ENCODE measurements at places on chromosomes 16 and 17. TPM values are rescaled to one million over a fixed set of nuclear protein-coding genes. Genes with fewer than 3 reads are reported as not detected.

The TMC7 gene
- total RNA-seq, result 4.3 TPM

The PERCC1 gene
- total RNA-seq, result not detected

- DNase-seq, result no peak
These were observed at the start of gene MT1G for GRCh38 chr16:56667581-56668571. Gene MT1G (minus strand): TSS chr16:56668065. CDS start chr16:56667993, 72 bp downstream.

The POLDIP2 gene
- total RNA-seq, result 86.0 TPM

DNA sequence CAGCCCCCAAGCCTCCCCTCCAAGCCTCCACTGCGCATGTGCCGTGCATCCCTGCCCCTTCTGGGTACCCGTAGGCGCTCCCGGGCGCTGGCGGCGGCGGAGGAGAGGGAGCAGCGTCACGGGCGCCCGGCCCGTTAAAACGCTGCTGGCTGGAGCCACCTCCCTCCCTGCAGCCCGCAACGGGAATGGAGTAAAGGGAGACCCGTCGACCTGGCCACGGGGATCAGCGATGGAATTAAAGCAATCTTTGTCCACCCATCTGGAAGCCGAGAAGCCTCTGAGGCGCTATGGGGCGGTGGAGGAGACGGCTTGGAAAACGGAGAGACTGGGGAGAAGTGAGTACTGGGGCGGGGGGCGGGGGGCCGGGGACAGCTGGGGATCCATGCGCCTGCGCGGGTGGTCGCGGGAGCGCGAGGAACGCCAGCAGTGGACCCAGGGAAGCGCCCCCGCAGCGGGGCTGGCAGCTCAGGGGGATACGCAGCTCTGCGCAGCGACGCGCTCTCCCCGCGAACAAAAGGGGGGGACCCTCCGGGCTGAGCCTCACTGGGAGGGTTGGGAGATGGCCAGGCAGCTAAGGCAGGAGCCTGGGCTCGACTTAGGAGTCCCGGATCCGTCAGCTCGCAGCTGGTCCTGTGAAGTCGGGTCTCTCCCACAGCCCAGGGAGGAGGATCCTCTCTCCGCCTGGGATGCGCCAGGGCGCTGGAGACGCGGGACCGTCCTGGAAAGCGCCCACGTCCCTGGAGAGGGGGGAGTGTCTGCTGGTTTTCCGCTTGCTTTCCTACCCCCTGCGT lies at the start of gene BMERB1:
Gene BMERB1, plus strand, starts transcription at position 164 of the 791 bp plus-strand sequence. Its CDS starts 66 bp downstream, at position 230.
- DNase-seq, result no peak

The TBC1D3 gene
- not detected for total RNA-seq

- no peak for DNase-seq
These were observed at the start of gene LIMD2 for GRCh38 chr17:63699638-63700527. Gene LIMD2 (minus strand): TSS chr17:63700125. CDS start chr17:63699298, 827 bp downstream.

DNA sequence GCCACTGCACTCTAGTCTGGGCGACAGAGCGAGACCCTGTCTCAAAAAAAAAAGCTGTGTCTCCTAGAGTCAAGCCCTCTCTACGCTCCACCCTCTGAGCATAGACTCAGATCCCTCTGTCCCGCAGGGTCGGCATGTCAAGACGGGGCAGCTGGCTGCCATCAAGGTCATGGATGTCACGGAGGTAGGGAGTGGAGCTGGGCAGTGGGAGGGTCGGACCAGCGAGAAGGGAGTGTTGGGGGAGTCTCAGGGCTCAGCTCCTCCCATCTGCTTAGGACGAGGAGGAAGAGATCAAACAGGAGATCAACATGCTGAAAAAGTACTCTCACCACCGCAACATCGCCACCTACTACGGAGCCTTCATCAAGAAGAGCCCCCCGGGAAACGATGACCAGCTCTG lies 18.5 kb upstream of the C17orf107 start:
- no peak for DNase-seq

- DNase-seq, result no peak
These were observed 74.6 kb upstream of the TBC1D3K start for GRCh38 chr17:37849617-37849972.

DNA sequence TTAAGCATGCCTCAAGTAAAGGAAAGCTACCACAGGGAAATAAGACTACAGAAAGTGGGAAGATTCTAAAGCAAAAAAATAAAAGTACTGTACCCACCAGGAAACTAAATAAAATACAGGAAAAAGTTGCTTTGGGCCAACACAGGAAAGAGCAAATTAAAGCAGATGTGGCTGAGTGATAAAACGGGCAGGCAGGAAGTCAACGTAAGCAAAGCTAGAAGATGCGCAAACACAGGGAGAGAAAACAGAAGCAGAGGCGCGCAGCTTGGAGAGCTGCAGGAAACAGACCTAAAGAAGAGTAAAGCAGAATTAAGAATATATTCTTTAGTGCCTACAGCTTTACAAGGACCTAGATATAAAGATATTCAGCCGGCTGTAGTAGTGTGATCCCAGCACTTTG lies 21.7 kb downstream of the USP36 start:
- no peak for DNase-seq

The DNAI2 gene
- total RNA-seq, result not detected

DNA sequence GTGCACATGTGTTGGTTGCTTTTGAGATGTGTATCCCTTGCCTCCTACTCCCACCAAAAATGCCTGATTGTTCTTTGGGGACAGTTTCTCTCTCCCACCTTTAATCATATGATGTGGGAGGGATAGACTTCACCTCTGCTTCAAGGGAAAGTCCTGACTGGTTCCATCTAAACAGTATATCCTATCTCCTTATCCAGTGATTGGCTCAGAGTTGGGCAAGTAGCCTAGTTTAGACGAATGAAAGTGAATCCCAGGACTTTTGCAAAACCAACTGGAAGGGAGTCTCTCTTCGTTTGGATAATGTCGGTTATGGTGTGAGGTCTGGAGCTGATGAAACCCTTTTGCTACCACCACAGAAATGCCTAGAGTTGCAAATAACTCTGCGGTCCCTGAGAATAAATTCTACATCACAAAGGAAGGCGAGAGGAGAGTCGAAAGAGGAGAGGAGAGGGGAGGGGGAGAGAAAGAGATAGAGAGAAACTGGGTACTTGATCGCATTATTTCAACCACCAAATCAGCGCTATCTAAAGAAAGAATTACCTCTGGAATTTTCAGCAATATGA lies 77.1 kb upstream of the SALL1 start:
- no peak for DNase-seq

- DNase-seq, result no peak
These were observed 18.3 kb downstream of the VPS53 start for GRCh38 chr17:696369-696768.

The CCL14 gene
- 81.7 TPM for total RNA-seq

The PRSS21 gene
- total RNA-seq, result 1.0 TPM

- peak; percentile 84 for DNase-seq
These were observed 311 bp upstream of the KDM8 start for GRCh38 chr16:27202923-27203506.

The CLEC18C gene
- total RNA-seq, result not detected

GRCh38 chr17:29151567-29151966 lies 28.6 kb downstream of the MYO18A start:
- DNase-seq, result no peak

DNA sequence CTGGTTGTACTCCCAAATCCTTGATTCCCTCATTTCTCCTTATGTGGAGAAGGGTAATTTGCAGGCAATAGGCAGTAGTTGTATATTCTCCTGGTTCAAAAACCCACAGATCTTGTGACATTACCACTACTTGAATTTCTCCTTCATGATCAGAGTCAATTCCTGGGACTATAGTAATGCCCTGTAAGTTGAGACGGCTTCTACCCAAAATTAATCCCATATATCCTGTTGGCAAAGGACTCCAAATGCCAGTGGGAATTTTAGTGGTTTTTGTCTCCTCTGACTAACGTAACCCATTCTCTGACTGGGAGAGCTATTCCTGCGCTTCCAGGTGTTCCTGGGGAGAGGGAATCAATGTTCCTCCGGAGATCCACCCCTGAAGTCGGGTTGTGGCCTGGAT lies 11.6 kb upstream of the ZNF689 start:
- DNase-seq, result no peak

GRCh38 chr16:26334218-26335111 lies 642.7 kb downstream of the HS3ST4 start:
- DNase-seq, result no peak

DNA sequence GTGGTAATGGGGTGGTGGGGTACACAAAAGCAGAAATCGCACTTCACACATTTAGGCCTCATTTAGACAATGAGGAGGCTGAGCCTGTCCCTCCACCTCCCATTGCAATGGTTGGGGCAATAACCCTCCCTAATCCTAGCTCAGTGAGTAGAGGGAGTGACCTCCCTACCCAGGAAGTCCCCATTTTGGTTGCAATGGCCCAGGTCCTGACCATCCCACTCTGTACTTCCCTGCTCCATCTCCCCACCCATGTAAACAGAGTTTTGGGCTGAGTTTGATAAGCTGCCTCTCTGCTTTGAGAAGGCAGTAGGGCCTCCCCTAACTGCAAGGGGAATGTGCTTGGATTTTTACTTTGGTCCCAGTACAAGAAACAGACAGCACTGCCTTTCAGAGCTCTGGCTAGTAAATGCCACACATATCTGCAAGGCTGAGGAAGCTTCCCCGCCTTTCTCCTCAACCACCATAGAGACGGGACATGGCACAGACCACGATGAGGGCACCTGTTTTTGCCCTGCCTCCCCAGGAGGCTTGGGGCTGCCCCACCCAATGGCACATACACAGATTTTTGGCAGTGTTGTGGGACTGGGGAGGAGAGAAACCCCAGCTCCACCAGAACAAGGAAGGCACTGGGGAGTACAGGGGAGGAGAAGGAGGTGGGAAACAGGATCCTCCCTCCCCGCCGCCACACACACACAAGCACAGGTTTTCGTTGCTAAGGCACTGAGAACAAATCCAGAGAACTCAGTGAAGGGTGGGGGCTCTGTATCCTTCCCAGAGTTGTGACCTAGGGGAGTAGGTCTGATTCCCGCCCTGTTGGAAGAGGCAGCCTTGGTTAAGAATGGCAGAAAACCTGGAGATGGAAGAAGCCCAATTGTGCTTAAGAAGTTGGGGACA lies 7.3 kb downstream of the VAT1 start:
- no peak for DNase-seq

DNA sequence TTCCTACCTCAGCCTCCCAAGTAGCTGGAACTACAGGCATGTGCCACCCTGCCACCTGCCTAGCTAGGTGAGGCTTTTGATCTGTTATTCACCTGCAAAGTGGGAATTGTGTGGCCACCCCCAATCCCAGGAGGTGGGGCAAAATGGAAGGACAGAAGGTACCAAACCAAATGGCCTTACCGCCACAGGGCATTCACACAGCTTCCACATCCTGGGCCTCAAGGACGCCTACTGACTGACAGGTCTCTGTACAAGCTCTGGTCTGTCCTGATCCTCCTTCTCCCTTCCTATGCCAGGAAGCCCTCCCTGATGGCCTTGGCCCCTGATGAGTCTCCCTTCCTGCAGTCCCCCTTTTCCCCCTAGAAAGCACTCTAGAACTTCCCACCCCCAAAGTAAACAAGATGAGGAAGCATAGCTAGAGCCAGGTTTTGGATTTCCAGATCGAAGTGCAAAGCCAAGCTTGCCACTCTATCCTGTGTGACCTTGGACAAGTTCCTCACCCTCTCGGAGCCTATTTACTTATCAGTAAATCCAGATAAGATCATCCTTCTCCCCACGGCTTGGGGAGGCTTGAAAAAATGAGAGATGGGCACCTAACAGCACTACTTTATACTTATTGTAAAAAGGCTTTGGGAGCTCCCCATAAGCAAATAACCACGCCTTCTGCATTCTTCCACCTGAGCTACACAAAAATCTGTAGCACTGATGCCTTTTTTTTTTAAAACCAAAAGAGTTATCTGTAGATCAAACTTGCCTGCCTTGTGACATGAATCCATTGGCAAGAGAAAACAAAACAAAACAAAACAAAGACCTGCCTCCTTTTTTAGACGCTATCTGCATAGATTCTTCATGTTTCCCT lies 4.5 kb downstream of the PLLP start:
- DNase-seq, result no peak

GRCh38 chr17:39177256-39177655 lies 11.3 kb upstream of the ARL5C start:
- no peak for DNase-seq

- DNase-seq, result no peak
These were observed 49.0 kb upstream of the HLF start for GRCh38 chr17:55215711-55216110.

The MYOCD gene
- 2.4 TPM for total RNA-seq

GRCh38 chr16:26413780-26414179 lies 652.9 kb upstream of the C16orf82 start:
- no peak for DNase-seq

- DNase-seq, result no peak
These were observed 1.1 kb downstream of the CFAP119 start for GRCh38 chr16:30760577-30761426.

The HEATR9 gene
- total RNA-seq, result not detected

GRCh38 chr17:22512997-22513538 lies 820.7 kb downstream of the KCNJ18 start:
- DNase-seq, result no peak

GRCh38 chr16:26026709-26027450 lies 335.1 kb downstream of the HS3ST4 start:
- no peak for DNase-seq

GRCh38 chr16:78057803-78058564 lies 35.6 kb downstream of the CLEC3A start:
- DNase-seq, result no peak

DNA sequence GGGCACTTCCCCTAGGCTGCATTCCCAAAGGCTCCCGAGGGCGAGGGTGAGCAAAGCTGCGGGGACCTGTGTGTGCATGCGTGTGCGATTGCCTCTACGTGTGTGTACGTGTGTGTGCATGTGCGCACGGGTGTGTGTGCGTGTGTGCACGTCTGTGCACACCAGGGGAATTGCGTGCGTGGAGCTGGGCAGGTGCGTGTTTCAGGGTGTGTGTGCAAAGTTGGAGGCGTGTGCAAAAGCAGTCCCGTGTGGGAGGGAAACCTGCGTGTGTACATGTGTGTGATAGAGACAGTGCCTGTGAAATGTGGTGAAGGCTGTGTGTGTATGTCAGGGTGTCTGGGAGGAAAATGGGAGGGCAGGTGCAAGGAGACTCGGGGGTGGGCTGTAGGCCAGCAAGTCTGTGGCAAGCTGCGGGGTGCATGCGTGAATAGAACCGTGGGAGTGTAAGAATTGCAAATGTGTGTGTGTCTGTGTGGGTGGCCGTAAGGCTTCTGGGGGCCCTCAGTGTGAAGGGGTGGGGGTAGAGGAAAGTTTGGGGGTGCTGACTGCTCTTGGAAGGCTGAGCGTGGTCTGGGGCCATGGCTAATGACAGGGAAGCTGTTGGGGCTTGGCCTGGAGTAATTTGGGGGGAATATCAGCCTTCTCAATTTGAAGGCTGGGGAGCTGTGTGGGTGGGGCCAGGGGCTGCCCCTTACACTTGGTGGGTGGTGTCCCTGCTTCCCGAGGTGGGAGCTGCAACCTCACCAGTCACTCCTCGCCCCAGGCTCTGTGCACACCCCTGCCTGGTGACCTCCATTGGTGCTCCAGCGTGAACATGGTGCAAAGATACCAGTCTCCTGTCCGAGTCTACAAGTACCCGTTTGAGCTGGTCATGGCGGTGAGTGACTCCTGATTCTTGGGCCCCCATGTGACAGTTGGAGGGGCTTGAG lies 644 bp downstream of the SEC14L5 start:
- no peak for DNase-seq

- no peak for DNase-seq
These were observed 10.3 kb downstream of the NDUFAF8 start for GRCh38 chr17:81249223-81250040.

All from omental fat pad (tissue), 4 donors.